ENCODE measurements at places on chromosomes 13 and 19. TPM values are rescaled to one million over a fixed set of nuclear protein-coding genes. Genes with fewer than 3 reads are reported as not detected.

- no peaks in the 10 kb centered on the region for H3K36me3 ChIP-seq
- no peak overlapping the region for H3K27ac ChIP-seq
- no peaks in the 10 kb centered on the region for H3K27me3 ChIP-seq
- no peak overlapping the region for H3K4me3 ChIP-seq
- no peak for DNase-seq
These were observed 173.4 kb downstream of the KATNAL1 start for GRCh38 chr13:30133996-30134395.

TLE6 gene
- total RNA-seq = 0.89 TPM

GRCh38 chr13:106709522-106709921 is 141.6 kb upstream of the ARGLU1 start:
- no peaks in the 10 kb centered on the region for H3K36me3 ChIP-seq
- H3K4me1 ChIP-seq = no peaks in the 10 kb centered on the region
- peak overlapping the region; percentile 32 for H3K27ac ChIP-seq
- DNase-seq = no peak
- H3K4me3 ChIP-seq = no peak overlapping the region

PRTN3 gene
- not detected for total RNA-seq

DGKH gene
- total RNA-seq = 15.4 TPM

TRAPPC2B gene
- 42.0 TPM for total RNA-seq

DNA sequence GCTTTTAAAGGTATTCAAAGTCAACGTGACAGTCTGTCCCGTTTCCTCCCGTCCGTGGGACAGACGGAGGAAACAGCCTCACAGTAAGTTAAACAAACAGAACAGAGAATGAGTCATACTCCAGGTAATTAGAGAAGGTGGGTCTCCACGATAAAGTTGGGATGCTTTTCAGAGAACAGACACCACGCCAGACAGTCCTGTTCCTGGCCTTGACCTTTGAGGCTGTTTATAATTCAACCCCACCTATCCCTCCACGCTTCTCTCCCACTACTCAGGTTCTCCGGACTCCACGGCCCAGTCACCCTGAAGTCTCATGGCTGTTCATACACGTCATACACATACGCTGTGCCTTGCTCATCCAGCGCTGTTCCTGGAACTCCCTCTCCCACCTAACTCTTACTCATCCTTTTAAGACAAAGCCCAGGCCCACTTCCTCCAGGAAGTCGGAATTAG is 42.5 kb downstream of the ARHGEF18 start:
- H3K27ac ChIP-seq = no peak overlapping the region
- H3K36me3 ChIP-seq = peaks cover 20% of the 10 kb centered on the region
- H3K4me3 ChIP-seq = no peak overlapping the region
- no peaks in the 10 kb centered on the region for H3K27me3 ChIP-seq

DNA sequence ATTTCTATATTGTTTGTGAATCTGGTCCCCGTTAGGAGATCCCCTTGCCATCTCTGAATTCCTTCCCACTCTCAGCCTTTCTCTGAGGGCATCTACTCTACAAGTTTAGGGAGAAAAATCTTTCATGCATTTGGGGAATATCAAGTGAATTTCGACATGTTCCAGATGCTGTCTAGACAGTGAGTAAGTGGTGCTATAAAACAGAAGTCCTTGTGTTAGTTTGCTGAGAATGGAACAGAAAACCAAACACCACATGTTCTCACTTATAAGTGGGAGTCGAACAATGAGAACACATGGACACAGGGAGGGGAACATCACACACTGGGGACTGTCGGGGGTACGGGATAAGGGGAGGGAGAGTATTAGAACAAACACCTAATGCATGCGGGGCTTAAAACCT is 5.1 kb downstream of the OR7A10 start:
- no peak overlapping the region for H3K4me3 ChIP-seq
- no peak for DNase-seq
- no peak overlapping the region for H3K27ac ChIP-seq
- H3K36me3 ChIP-seq = no peaks in the 10 kb centered on the region
- H3K27me3 ChIP-seq = peaks cover 4% of the 10 kb centered on the region

B3GNT3 gene
- total RNA-seq = 60.4 TPM

DNA sequence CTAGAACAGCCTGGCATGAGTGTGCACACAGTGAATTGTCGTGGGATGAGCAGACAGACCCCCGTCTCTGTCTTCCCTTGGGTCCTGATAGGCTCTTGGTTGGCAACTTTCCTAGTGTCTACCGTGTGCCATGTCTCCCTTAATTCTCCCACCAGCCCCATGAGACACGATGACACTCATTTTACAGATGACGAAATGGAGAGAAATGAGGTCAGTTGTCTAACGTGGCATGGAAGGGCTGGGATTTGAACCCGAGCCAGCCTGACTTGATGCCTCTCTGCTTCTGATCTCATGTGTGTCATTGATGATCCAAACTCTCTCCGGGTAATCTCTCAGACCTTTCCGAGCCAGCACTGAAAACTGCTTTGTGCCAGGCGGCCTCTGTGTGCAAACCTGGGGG is 8.4 kb upstream of the KLK14 start:
- no peak overlapping the region for H3K27ac ChIP-seq
- no peak overlapping the region for H3K4me3 ChIP-seq
- no peak for DNase-seq
- no peaks in the 10 kb centered on the region for H3K27me3 ChIP-seq
- H3K36me3 ChIP-seq = no peaks in the 10 kb centered on the region

COL4A2 gene
- total RNA-seq = 366 TPM

DNA sequence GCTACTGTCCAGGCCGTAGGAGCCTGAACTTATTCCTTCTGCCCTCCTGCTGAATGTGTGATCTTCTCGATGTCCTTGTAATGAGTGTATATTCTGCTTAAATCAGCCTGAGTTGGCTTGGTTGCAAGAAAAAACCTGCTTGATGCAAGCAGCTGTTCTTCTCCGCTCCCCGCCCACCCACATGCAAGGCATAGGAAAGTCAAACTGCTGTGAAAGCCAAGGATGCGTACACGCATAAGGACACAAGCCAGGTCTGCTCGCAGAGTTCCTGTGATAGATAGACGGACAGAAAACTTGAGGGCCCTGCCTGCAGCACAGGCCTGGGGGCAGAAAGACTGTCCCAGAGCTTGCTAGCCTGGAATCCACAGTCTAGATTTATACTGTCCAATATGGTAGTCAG is 101.1 kb downstream of the DNAJC15 start:
- H3K4me3 ChIP-seq = no peak overlapping the region
- no peak for DNase-seq

Data from stomach (tissue), 19 donors.